Activated CD8-positive, alpha-beta memory T cell treated with anti-CD3 and anti-CD28 coated beads for 4 hours (primary cell): ENCODE measurements at places on chromosomes 16 and 17.

DNA sequence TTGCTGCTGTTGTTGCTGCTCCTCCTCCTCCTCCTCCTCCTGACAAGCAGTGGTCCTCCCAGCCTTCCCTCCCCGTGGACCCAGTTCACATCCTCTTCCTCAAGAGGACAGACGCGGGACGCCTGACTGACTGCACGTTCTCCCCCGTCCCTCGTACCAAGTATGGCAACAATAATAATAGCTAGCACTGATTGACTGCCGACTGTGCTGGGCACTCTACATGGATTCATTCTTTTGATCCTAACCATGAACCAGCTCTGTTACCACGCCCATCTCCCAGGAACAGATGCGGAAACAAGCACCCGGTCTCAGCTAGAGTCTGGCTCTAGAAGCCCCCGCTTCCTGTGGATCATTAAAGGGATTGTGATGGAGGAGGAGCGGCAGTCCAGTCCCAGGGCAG is 78.0 kb downstream of the GNAO1 start:
- DNase-seq: no peak

- DNase-seq: no peak
These were observed 19.2 kb downstream of the WFDC1 start for GRCh38 chr16:84313921-84314320.

DNA sequence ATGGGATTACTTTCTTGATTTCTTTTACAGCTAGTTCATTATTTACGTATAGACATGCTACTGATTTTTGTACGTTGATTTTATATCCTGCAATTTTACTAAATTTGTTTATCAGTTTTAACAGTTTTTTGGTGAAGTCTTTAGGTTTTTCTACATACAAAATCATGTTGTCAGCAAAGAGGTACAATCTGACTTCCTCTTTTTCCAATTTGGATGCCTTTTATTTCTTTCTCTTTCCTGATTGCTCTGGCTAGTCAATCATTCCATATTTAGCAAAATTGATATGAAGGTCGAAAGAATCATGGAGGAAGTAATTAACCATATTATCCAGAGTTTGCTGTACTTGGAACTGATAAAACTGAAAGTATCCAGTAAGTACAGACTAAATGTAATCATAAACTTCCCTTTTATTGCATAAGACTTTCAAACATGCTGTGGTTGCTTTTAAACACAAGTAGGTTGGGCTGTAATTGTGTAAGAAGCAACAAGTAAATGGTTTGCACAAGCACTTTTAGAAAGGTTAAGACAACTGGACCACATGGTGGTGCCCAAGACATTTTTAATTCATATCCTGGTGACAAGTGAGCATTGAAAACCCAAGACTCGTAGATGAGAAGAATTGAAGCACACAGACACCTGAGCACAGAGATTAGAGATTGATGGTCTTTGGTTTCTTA is 8.4 kb downstream of the GDE1 start:
- DNase-seq: no peak

DNA sequence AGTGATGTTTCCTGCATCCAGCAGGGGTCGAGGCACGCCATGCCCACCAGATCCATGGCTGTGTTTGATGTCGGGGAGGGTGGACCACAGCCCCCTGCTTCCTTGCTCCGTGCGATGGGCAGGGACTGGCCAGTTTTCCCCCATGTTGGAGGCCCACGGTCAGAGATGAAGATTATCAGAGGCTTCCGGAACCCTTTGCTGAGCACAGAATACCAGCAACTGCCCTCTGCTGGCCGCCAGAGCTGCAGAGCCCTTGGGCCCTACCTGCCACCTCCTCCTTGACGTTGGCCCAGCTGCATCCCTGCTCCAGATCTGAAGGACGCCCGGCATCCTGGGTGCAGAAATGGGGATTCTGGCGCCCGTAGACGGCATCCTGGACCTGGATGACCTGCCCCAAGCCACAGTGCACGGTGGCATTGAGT is 23.7 kb upstream of the BCO1 start:
- no peak for DNase-seq

GRCh38 chr17:61361084-61361483 is 38.6 kb upstream of the TBX2 start:
- no peak for DNase-seq

GRCh38 chr17:78669975-78670518 is 92.9 kb upstream of the DNAH17 start:
- DNase-seq: no peak

GRCh38 chr17:45940293-45940692 is 45.9 kb downstream of the MAPT start:
- DNase-seq: no peak
